ENCODE measurements at places on chromosomes 16 and 17.
A peak's percentile ranks its signal among the peaks of the same experiment; 100 is the strongest.

GRCh38 chr17:43917016-43917347 lies 9.6 kb upstream of the MPP2 start:
- no peak for DNase-seq

GRCh38 chr16:46962629-46963028 lies 10.8 kb downstream of the DNAJA2 start:
- no peak for DNase-seq

GRCh38 chr16:27526180-27526579 lies 23.5 kb downstream of the GTF3C1 start:
- no peak for DNase-seq

- DNase-seq: no peak
Observed at GRCh38 chr16:49344401-49344800, 29.2 kb upstream of the C16orf78 start.

GRCh38 chr17:76213491-76213890 lies 26.8 kb downstream of the RNF157 start:
- DNase-seq: no peak

DNA sequence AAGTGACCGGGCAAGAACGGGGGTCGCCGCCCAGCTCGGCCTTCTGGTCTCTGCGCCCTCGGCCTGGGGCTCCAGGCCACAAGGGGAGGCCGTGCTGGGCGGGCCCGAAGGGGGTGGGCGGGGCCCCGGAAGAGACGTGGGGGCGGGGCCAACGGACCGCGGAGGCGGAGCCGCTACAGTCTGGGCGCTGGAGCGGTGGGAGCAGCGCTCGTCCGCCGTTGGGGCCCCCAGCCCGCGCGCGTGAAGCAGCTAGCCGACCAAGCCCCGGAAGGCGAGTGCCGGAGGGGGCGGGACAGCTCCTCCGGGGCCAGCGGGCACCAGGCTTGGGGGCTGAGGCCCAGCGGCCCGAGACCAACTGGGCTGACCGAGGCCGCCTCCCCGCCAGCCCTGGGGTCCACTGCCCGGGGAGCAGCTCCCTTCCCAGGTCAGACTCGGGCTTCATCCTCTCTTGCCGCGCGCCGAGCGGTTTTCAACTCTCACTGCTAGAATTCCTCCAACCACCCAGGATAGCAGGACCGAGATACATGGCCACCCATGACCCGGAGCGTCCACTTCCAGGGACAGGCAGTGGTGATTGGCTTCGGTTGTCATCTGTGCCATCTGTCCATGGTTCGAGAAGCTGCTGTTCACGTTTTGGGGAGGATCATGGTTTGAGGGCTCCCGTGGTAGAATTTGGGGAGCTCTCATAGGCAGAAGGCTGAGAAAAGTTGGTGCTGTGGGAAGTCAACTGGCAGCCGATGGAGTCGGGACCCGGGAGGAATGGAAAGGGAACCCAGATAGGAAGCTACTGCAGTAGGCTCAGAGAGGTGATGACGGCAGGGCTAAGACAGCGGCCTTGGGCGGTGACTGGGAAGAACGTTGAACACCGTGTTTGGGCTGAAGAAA lies 44.6 kb upstream of the LCMT1 start:
- DNase-seq: peak; percentile 89

- no peak for DNase-seq
Observed at GRCh38 chr17:12388226-12388625, 277.5 kb upstream of the MYOCD start.

DNA sequence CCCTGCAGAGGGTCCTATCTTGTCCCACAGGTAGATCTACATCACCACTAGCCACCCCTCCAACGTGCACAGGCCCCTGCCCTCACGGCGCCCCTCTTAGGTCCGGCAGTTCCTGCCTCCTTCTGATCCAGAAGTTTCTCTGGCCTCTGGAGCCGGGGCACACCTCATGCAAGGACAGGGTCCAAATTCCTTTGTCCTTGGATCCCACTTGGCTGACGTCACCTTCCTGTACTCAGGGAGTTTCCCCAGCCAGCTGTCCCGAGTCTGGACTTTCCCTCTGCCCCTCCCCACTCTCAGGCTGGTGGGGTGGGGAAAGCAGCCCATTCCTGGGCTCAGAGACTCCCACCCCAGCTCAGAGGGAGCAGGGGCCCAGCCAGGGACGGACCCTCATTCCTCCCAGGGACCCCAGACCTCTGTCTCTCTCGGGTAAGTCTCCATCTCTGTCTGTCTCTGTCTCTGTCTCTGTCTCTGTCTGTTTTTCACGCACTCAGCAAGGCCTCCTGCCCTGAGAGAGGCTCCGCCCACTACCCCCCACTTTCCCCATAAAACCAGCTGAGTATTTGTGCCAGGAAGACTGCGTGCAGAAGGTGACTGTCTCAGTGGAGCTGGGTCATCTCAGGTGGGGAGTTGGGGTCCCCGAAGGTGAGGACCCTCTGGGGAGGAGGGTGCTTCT lies at the start of gene IL32:
TSS of gene IL32 (plus strand) at position 572 of the 673 bp plus-strand sequence. CDS start 172 bp downstream, outside the sequence.
- peak; percentile 58 for DNase-seq

DNA sequence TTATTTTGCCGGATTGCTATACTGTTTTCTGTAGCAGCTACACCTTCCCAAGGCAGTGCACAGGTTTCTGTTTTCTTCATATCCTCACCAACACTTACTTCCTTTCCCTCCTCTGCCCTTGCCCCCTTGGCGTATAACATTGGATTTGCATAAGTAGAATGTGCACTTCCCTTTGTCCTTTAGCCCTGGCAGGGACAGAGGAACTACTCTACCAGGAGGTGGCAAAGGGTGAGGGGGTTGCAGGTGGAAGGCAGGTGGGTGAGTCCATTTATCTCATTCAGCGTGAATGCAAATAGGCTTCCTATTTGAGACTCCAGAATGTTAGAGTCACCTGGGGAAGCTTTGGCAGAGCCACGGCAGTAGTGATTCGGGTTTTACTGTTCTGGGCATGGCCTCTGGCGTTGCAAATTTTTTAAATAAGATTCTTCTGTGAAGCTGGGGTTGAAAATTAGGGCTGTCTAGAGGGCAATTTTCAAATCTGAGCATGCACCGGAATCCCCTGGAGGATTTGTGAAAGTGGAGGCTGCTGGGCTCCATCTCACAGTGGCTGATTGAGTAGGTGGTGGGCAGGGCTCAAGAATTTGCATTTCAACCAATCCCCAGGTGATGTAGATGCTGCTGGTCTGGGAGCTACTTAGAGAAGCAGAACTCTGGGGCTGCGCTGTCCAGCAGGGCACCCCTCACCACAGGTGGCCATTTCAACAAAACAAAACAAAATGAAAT lies 84.7 kb downstream of the PLCG2 start:
- no peak for DNase-seq

DNA sequence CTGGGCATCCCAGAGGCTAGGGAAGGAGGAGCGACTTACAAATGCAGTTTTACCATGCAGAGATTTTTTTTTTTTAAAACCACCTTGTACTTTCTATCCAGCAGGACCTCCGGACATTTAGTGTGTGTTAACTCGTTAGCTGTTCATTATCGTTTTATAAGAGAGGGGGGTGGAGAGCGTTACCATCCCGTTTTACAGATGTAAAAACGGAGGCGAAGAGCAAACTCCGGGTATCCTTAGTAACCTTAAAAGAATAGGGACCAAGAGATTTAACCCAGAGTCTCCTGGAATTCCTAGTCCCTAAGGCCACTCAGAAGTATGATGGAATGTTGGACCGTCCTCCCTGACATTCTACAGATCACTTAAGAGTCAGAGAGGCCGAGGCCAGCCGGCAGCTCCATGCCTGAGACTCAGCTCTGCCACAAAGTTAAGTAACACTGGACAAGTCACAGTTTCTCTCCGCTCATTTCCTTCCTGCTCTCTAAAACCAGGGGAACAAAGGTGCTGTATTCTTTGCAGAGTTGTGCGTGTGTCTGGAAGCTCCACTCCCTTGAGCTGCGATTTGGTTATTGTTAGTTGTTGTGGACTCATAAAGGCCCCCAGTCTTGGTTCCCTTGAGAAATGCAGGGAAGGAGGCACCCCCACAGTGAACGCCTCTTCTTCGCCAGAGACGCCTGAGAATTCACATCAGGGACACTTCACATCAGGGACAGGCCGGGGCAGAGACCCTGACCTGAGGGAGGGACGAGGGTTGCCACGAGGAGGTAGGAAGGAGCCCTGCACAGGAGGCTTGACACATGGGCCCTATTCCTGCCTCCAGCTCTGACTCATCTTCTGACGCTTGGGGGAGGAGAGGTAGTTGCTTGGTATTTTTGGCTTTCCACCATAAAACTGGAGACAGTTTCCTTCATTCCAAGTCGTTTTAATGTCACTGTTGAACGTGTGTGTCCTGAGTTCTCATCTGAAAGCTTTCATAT lies 1.2 kb downstream of the DUSP14 start:
- peak; percentile 63 for DNase-seq

DNA sequence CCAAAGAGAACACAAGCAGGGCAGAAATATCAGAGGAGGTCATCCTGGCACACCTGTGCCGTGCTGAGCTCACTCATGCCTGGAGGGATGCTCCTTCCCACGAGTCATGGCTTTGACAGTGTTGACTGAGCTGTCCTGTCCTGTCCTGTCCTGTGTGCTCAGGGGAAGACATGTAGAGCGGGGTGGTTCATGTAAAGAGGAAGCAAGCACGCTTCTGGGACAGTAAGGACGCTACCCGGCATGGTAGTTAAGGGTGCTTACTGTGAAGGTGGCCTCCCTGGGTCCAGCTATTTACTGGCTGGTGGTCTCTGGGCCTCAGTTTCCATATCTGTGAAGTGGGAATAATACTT lies 398 bp downstream of the LGALS9 start:
- peak; percentile 59 for DNase-seq

DNA sequence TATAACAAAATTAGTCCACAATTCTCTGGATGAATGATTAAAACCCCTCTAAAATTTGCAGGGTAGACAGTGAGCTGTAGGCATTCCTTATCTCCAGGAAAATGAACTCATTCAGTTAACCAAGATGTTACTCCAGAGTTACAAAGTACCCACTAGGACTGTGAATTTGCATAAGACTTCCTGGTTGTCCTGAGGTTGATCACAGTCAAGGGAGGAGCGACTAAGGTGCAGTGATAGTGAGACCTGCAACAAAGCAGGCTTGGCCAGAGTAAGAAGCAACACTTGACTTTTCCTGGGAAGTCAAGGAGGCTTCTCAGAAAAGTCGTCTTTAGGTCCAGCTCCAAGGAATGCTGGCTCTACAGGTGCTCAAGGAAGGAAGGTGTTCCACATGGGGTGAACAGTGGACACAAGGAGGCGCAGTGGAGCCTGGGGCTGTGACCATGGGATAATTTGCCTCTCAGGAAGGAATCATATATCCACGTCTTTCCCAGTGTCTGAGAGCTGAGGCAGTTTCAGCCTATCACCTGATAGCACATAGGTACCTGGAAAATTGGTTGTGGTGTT lies 821.1 kb upstream of the EEF2KMT start:
- DNase-seq: no peak

- no peak for DNase-seq
Observed at GRCh38 chr17:14156689-14157088, 80.0 kb downstream of the CDRT15 start.

DNA sequence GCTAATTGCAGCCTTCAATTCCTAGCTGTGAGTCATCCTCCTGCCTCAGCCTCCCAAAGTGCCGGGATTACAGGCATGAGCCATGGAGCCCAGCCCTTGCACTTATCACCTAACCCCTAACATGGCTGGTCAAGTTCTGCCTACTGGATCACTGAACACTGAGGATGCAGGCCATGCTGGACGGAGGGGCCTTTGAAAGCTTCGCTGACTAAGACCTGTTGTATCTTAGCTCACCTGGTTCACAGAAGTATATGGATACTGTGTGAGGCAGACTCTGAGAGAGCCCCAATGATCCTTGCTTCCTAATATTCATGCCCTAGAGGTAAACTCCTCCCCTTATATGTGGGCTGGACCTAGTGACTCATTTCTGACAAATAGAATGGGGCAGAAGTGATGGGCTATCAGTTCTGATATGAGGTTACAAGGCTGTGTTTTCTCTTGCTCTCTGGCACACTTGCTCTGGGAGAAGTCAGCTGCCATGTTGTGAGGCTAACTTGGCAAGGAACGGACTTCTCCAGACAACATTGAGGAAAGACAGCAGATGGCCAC lies 11.7 kb upstream of the TMIGD1 start:
- DNase-seq: peak; percentile 48

DNA sequence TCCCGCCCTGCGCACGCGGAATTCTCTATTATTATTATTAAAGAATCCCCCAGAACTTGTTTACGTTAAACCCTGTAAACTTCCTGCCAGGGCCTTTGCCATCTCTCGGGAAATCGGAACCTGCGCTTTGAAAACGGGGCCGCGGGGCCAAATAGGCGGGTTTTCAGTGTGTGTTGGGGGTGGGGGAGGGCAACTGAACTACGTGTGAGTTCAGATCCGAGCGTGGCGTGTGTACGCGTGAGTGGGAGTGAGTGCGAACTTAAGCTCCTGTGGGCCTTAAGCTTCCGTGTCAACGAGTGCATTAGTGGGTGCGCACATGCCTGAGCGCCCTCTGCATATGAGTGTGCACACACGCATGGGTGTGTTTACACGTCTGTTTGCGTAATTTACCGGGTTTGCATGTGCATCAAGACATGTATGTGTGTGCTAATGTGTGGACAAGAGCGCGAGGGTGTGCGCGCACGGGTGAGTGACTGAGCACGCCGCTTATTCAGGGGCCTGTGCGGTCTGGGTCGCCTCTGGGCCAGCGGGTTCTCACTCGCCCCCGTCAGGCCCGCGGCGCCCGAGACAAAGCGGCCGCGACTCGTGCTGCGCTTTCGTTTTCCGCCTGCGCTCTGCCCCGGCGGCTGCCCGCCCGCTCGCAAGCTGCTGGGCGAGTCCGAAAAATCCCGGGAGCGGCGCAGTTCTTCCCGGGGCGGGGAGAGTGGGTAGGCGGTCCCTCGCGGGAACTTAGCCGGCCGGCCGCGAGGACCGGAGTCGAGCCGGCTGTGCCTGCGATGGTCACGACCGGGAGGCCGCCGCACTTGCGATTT lies 1.2 kb upstream of the FOXF1 start:
- DNase-seq: peak; percentile 48

- DNase-seq: no peak
Observed at GRCh38 chr17:30720013-30720471, 104.5 kb downstream of the CRLF3 start.

DNA sequence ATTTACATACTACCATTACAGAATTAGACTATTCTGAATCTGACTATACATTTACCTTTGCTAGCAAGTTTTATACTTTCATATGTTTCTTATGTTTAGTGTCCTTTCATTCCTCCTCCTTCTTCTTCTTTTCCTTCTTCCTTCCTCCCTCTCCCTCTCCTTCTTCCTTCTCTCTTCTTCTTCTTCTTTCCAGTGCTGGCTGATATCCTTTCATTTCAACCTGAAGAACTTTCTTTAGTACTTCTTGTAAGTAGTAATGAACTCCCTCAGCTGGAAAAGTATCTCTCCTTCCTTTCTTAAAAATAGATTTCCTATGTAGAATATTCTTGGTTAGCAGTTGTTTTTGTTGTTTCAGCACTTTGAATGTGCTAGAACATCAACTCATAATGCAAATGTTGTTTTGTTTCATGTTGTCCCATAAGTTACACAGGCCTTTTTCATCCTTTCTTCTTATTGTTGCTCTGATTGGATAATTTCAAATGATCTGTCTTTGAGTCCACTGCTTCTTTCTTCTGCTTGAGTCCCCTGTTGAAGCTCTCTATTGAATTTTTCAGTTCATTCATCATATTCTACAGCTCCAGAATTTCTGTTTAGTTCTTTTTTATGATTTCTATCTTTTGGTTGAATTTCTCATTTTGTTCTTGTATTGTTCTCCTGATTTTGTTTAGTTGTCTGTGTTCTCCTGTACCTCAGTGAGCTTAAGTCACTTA lies 15.1 kb upstream of the TBX4 start:
- no peak for DNase-seq
